Transverse colon (tissue), 4 donors: ENCODE measurements at places on chromosomes 6 and 20. TPM values are rescaled to one million over a fixed set of nuclear protein-coding genes. Genes with fewer than 3 reads are reported as not detected.

DNA sequence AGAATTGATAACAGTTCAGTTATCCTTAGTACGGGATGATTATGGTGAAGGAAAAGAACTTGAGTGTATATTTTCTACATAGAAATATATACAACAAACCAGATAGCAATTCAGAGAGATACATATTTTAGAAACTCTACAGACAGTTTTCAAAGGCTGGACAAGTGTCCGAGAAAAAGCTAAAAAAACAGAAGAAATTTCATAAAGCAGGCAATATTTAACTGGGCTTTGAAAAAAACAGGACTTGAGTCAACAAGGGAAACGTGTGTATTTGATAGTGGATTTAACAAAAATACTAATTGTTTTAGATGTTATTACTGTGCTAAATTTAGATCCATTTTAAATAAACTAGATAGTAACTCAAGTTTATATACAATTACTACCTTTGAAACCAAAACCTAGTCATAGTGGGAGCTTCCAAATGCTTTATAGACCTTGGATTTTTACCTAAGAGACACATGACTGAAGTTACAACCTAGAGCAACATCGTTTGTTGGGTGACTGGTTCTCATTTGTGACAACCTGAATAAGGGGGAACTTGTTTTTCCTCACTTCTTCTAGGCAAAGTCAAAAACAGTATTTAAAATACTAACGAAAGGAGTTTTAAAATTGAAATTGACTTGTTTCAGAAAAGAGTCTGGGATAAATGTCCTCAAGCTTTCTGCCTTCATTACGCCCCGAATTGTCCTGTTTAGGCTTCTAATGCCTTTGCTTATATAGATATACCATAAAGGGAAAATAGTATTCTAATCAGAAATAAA lies 116.7 kb upstream of the PRSS16 start:
- DNase-seq: no peak

DNA sequence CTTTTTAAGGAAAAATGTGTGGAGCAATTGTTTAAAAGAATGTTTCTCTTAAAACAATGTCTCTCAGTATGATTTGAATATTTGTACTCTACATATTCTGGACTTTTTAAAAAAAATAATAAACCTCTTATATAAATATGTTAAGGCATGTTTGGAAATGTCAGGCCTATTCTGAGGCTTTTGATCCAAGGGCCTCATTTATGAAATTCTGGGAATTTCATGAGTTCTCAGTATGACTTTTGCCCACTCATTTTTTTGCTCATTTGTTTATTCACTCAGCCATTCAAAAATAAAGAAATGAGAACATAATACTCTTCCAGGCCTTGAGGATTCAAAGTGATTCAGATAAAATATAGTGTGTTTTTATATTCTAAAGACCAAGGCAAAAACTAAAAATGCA lies 60.4 kb downstream of the DOK5 start:
- no peak for DNase-seq

DNA sequence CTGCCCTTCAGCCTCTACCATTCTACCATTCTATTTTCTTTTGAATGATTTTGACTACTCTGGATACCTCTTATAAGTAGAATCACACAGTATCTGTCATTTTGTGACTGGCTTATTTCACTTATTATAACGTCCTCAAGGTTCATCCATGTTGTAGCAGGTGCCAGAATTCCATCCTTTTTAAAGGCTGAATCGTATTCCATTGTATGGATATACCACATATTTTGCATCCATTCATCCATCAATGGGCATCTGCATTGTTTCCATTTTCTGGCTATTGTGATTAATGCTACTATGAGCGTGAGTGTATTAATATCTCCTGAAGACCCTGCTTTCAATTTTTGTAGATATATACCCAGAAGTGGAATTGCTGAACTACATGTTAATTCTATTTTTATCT lies 105.5 kb downstream of the SYNE1 start:
- DNase-seq: no peak

DNA sequence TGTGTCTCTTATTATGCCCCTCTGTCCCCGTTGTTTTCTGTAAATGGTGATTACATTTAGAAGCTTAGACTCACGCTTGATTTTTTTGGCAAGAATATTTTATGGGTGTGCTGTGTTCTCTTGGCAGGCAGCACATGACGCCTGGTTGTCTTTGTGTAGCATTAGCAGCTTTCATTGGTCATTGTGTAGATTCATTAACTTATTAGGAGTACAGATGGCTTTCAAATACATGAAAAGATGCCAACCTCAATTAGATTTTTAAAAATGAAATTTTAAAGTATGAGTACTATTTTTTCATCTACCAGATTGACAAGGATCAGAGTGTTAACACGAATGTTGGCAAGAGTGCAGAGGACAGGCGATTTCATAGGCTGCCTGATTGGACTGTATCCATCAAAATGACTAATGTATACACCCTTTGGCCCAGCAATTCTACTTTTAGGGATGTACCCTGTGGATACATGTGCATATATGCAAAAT lies 15.2 kb downstream of the COX4I2 start:
- DNase-seq: no peak

- DNase-seq: peak; percentile 38
Observed at GRCh38 chr20:43985608-43986316, 71.1 kb downstream of the TOX2 start.

DNA sequence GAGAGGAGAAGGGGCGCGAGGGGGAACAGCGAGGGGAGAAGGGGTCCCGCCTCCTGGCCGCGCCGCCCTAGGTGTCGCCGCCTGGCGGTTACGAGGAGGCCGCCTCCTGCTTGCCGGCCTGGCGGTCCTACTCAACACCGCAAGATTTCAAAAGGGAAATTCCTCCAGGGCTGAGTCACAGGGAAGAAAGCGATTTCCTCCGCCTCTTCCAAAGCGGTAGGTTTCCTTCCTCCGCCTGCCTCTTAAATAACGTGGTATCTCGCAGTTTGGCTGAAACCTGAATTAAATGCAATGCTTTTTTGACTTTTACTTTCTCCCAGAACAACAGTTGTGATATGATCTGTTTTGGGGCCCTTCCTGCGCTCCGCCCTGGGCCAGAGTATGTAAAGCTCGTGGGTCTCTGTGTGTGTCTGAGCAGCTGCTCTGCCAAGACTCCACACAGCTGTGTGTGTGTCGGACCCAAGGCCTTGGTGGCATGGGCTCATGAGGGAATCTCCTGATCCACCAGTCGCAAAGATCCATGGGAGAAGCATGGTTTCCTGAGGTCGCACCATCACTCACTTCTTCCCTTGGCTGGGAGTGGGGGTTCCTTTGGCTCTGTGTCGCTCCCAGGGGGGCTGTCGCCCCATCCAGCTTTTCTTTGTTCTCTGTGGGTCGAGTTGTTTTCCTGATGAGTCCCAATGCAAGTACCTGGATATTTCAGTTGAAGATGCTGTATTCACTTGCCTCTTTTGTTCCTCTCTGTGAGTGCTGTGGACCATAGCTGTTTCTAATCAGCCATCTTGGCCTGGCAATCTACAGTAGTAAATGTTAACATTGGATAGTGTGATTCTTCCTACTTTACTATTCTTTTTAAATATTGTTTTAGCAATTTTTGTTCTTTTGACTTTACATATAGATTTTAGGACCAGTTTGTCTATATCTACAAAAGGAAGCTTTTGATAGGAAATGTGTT lies 31.6 kb upstream of the NOTCH4 start:
- DNase-seq: peak; percentile 55

DNA sequence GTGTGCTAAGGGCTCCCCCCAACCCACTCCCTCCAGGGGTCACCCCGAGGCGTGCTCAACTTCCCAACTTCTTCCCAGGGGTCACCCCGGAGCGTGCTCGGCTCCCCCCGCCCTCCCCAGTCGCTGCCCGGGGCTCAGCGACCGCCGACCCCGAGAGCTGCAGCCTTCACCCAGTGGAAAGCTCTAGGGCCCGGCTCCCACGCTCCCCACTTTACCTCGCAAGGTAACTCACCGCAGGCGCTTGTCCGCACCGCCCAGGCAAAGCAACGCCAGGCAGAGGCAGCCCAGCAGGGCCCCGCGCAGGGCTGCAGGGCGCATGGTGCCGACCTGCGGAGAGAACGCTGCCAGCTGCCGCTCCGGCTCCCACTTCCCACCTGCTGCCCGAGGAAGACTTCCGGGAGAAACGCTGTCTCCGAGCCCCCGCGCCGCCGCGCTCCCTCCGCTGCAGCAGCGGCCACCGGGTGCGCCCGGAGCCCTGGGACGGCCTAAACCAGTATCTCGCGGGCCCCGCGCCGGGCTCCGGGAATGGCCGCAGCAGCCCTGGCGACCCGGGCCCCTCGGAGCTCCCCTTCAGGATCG lies 396 bp downstream of the RNASET2 start:
- no peak for DNase-seq

GRCh38 chr6:54856129-54856528 lies 9.6 kb downstream of the FAM83B start:
- DNase-seq: peak; percentile 62

The ESR1 gene
- 0.37 TPM for total RNA-seq

The C6orf163 gene
- 3.0 TPM for total RNA-seq

GRCh38 chr20:35011589-35012226 lies 56.0 kb downstream of the MYH7B start:
- no peak for DNase-seq

DNA sequence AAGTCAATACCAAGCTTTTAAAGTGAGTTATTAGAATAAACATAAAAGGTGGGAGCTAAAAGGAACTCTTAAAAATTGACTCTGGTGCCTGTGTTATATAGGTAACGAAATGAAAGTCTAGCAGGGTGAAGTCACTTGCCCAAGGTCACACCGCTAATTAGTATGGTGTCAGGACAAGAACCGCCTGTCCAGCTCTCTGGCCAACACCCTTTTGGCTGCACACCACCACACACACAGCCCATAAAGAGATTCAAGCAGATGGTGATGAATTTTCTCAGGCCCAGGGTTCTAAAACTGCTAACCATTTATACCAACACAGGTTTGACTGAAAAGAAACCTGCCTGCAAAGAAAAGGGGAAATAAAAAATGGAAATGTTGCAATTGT lies 20.2 kb downstream of the GFOD1 start:
- DNase-seq: no peak

DNA sequence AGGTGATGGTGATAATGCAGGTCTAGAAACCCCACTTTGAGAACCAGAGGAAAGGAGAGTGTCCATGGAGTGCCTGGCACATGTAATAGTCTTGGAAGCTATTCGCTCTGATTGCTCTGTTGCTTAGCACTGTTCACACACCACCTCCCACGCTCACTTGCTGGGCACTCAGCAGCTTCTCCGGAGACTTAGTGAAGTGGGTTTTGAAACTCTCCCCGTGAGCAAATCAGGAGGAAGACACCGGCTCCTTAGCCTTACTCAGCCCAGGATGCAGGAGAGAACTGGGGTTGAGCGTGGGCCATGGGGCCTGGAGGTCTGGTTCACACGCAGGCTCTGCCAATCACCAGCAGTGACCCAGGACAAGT lies 22.2 kb downstream of the BMP7 start:
- DNase-seq: no peak

The PSORS1C1 gene
- total RNA-seq: 19.0 TPM

The MUC21 gene
- not detected for total RNA-seq

DNA sequence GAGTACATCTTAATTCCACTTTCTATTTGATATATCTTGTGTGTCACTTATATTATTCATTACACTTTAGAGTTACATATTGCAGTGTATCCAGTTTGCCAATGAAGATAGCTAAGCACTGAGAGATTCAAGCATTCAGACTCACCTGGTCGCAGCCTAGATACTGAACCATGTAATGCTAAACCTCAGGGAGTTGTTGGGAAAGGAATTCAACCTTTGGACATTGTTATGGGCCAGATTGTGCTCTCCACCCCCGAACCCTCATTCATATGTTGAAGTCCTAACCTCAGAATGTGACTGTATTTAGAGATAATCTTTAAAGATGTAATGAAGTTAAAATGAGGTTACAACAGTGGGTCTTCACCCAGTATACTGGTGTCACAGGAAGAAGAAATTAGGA lies 13.8 kb upstream of the KIF16B start:
- no peak for DNase-seq
